GM13977 (cell line): ENCODE measurements at places on chromosomes 11 and 22.

- no peak for DNase-seq
Measured at GRCh38 chr11:102240502-102240901, 76.8 kb upstream of the BIRC3 start.

DNA sequence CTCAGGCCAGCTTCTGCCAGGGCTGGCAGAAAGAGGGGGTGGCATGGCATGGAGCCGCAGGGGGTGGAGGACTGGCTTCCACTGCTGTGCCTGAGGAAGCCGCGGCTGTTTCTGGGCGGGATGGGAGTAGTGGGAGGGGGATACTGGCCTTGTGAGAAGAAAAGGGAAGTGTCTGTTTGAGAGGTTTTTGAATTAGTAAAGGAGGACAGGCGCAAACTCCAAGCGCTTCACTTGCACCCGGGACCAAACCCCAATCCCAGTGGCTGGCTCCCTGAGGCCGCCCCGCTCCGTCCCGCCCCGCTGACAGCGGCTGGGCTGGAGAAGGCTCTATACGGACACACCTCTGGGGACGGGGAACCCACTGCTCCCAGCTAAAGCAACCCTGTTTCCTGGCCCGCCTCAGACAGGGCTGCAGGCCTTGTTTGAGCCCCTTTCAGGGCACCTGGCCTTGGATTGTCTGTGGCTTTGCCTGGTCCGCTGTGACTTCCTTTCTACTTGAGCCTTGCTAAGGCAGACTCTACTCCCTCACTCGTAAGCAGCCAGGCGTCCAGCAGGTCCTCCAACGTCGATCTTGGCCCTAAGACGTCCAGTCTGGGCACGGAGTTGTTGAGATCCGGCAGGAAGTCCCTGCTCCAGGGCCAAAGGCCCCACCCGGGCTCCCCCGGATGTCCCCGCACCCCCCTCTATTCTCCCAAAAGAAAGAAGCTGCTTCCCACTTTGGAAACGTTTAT, 2.2 kb downstream of the APOA1 start:
- peak; percentile 49 for DNase-seq

GRCh38 chr11:30917859-30918478, 331.8 kb upstream of the MPPED2 start:
- peak; percentile 36 for DNase-seq

- DNase-seq, result no peak
Measured at GRCh38 chr22:35835998-35836691, 118.5 kb downstream of the APOL5 start.

DNA sequence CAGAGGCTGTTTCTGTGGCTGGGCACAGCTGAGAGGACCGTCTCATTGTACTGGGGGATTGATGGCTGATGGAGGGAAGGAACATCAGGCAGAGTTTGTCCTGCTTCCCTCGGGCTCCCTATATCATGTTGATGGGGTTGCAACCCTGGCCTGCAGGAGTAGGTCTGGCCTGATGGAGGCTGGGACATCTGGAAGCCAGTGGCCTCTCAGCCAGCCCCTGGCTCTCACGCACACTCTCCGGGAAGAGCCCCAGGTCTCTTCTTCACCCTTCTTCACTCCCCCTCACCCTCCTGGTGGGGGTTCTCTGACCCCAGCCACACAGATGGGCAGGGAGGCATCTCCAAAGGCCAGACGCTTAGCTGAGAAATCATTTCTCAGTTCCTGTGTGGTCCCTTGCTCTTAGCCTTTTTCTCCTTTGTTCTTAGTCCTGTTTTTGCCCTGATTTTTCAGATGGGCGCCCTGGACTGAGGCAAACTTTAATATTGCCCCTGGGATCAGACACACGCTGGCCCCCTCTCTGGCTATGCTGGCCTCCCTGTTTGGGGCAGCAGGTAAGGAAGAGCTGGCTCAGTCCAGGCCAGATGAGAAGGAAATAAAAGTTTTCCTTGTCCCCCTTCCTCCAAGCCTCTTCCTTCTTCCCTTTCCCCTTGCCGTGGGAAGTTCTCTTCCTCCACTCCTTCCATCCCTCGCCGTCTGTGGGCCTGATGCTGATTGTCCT, 13.9 kb upstream of the ANO1 start:
- no peak for DNase-seq

- no peak for DNase-seq
Measured at GRCh38 chr11:100999756-101000155, 129.9 kb downstream of the PGR start.

GRCh38 chr11:130219148-130219547, 59.6 kb downstream of the ST14 start:
- no peak for DNase-seq

DNA sequence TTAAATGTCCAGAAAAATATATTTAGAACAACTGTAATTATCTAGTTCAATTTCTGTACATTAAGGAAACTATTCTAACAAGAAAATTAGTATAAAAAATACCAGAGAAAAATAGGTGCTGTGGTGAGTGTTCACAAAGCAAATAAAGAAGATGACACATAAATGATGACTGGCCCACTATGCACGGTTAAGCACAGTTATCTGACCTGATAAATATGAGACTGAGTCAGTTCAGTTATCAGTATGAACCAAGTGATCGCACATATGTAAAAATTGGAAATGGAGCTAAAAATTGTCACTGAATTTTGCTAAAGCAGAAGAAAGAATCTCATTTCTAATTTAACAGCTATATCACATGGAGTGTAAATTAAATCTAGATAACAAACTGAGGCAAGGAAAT, 18.8 kb upstream of the MAML2 start:
- DNase-seq, result no peak

DNA sequence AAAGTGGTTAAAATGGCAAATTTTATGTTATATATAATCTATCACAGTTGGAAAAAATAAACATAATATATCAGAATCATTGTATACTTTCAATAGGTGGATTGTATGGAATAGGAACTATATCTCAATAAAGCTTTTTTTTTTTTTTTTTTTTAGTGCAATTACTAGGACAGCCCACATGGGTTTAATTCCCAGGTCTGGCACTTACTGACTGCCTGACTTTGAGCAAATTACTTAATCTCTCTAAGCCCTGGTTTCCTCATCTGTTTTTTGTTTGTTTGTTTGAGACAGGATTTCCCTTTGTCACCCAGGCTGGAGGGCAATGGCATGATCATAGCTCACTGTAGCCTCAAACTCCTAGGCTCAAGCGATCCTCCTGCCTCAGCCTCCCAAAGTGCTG, 26.1 kb upstream of the BAIAP2L2 start:
- no peak for DNase-seq

DNA sequence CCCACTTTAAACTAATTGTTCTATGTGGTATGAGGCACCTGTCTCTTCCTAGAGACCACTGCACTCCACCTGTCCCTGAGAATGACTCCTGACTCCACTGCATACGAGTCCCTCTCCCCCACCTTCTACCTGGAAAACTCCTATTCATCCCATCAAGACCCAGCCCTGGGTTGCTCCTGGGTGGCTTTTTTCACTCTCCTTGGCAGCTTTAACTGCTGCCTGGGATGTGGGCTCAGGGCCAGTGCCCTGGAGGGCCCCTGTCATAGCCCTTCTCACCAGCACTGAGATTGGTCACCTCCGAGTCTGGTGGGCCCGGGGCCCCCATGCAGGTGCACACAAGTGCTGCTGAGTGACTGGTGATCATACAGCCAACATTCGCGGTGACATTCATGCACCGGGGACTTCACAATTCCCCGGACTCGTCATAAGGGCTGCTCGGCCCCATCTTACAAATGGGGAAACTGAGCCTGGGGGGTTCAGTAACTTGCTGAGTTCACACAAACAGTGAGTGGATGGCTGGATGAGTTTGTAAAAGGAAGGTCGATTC, 25.9 kb upstream of the TOLLIP start:
- DNase-seq, result no peak

- peak; percentile 17 for DNase-seq
Measured at GRCh38 chr11:35029979-35030682, 108.8 kb upstream of the CD44 start.

DNA sequence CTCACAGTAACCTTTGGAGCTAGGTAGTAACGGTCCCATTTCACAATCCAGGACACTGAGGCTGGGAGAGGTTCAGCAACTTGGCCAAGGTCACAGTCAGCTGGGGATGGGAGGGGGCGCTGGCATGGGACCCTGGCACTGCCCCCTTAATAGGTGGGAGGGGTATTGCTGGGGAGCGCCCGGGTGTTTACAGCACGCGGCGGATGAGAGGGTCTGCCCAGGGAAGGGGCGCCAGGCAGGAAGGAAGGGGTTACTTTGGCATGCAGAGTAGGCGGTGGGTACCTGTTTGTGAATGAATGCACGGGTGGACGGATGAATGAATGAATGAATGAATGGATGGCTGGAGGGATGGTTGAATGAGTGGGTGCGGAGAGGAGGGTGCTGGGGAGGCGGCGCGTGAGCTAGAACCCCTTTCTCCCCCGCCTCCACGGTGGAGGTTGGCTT, 628 bp upstream of the FLRT1 start:
- no peak for DNase-seq

DNA sequence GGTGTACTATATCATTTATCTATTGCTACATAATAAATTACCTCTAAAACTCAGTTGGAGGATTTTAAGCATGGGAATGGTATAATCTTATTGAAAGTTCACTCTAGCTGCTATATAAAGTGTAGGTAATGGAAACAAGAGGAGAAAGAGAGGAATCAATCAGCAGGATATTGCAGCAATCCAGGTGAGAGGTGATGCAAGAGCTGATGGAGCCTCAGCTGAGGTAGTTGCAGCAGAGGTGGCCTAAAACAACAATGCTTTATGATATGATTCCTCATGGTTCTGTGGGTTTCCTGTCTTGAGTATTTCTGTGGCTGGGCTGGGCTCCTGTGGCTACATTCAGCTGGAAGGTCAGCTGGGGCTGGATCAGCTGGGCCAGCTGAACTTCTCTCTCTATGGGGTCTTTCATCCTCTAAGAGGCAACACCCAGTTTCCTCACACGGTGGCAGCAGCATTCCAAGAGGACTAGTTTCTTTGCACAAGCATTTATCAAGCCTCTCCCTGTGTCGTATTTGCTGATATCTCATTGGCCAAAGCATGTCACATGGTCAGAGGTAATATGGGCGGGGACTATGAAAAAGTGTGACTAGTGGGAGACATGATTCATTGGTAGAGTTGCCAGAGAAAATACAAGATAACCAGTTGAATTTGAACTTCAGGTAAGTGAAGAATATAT, 135.4 kb upstream of the LARGE1 start:
- DNase-seq, result no peak

DNA sequence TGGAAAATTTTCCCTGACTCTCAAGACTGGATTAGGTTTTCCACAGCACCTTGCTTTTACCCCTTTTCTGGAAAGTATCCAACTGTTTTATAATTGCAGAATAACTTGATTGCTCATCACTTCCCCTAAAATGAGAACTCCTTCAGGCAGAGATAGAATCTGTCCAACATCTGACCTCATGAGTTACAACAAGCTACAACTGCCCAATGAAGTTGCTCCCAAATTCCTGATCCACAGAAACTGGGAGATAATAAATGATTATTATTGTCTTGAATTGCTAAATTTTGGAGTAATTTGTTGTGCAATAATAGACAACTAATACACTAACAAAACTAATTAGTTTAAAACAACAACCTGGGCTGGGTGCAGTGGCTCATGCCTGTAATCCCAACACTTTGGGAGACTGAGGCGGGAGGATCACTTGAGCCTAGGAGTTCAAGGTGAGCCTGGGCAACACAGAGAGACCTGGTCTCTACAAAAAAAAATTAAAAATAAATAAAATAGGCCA, 10.0 kb upstream of the CCDC83 start:
- no peak for DNase-seq

GRCh38 chr11:111652184-111652583, 49.9 kb downstream of the SIK2 start:
- no peak for DNase-seq

GRCh38 chr11:44600839-44601383, 35.4 kb downstream of the CD82 start:
- no peak for DNase-seq

- no peak for DNase-seq
Measured at GRCh38 chr11:35632301-35632700, 14.0 kb downstream of the FJX1 start.
